Heart right ventricle (tissue), 16 donors: ENCODE measurements at places on chromosomes 2 and 18.

GRCh38 chr2:190979906-190980629, 33.9 kb downstream of the STAT1 start:
- no peaks in the 10 kb centered on the region for H3K36me3 ChIP-seq
- H3K4me3 ChIP-seq: no peak overlapping the region
- H3K27ac ChIP-seq: peak overlapping the region; percentile 69
- DNase-seq: peak; percentile 78

- H3K4me1 ChIP-seq: no peaks in the 10 kb centered on the region
- H3K36me3 ChIP-seq: no peaks in the 10 kb centered on the region
- no peak for DNase-seq
- no peak overlapping the region for H3K4me3 ChIP-seq
- no peaks in the 10 kb centered on the region for H3K27me3 ChIP-seq
These were observed 257.2 kb downstream of the SRBD1 start for GRCh38 chr2:45353879-45354278.

- H3K27ac ChIP-seq: no peak overlapping the region
- H3K36me3 ChIP-seq: no peaks in the 10 kb centered on the region
- H3K4me1 ChIP-seq: no peaks in the 10 kb centered on the region
- no peak for DNase-seq
These were observed 49.1 kb downstream of the CCDC195 start for GRCh38 chr2:224666951-224667553.

- no peak overlapping the region for H3K4me3 ChIP-seq
- no peak for DNase-seq
- no peaks in the 10 kb centered on the region for H3K27me3 ChIP-seq
These were observed 9.3 kb upstream of the TBC1D8 start for GRCh38 chr2:101160454-101160853.

GRCh38 chr2:158546412-158547144, 89.8 kb downstream of the PKP4 start:
- H3K27ac ChIP-seq: no peak overlapping the region
- peaks cover 23% of the 10 kb centered on the region for H3K4me1 ChIP-seq
- peaks cover 9% of the 10 kb centered on the region for H3K36me3 ChIP-seq
- no peak overlapping the region for H3K4me3 ChIP-seq

GRCh38 chr2:17302281-17302680, 216.0 kb downstream of the RAD51AP2 start:
- H3K4me1 ChIP-seq: no peaks in the 10 kb centered on the region
- no peak for DNase-seq
- H3K27me3 ChIP-seq: no peaks in the 10 kb centered on the region
- no peak overlapping the region for H3K4me3 ChIP-seq

DNA sequence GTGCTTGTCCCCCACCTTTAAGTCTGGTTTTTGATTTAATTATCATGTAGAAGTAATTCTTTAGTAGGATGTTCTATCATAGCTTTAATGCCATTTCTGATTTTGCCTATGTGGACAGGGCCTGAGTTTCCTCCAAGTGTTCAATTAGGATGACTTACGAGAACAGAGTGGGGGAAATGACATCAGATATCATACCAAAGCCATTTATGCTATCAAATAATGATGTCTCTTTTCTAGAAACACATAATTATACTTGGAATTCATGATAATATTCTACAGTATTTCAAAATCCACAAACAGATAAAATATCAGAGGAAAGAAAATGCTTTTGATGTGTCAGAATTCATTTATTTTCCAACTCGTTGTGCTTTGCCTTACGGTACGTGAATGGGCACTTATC, 165.9 kb upstream of the SPRED2 start:
- H3K4me3 ChIP-seq: no peak overlapping the region
- H3K4me1 ChIP-seq: no peaks in the 10 kb centered on the region
- no peak for DNase-seq

- no peak overlapping the region for H3K27ac ChIP-seq
- H3K4me1 ChIP-seq: peaks cover 15% of the 10 kb centered on the region
- DNase-seq: no peak
- no peaks in the 10 kb centered on the region for H3K27me3 ChIP-seq
These were observed 100.5 kb downstream of the CDC42EP3 start for GRCh38 chr2:37570773-37571586.

- no peaks in the 10 kb centered on the region for H3K36me3 ChIP-seq
- H3K27me3 ChIP-seq: no peaks in the 10 kb centered on the region
- peaks cover 12% of the 10 kb centered on the region for H3K4me1 ChIP-seq
- H3K4me3 ChIP-seq: no peak overlapping the region
These were observed 244.3 kb downstream of the FAM210A start for GRCh38 chr18:13481820-13482617.

- no peak for DNase-seq
- no peaks in the 10 kb centered on the region for H3K4me1 ChIP-seq
- H3K4me3 ChIP-seq: no peak overlapping the region
- H3K27me3 ChIP-seq: no peaks in the 10 kb centered on the region
- no peak overlapping the region for H3K27ac ChIP-seq
- no peaks in the 10 kb centered on the region for H3K36me3 ChIP-seq
These were observed 802.6 kb upstream of the CHAC2 start for GRCh38 chr2:52964916-52965530.
